ENCODE measurements at places on chromosomes 11 and 22.
A peak's percentile ranks its signal among the peaks of the same experiment; 100 is the strongest.

- no peak for DNase-seq
Measured at GRCh38 chr11:9428706-9429105, 32.1 kb upstream of the ZNF143 start.

GRCh38 chr22:40094485-40094884 is 83.2 kb upstream of the TNRC6B start:
- DNase-seq, result no peak

DNA sequence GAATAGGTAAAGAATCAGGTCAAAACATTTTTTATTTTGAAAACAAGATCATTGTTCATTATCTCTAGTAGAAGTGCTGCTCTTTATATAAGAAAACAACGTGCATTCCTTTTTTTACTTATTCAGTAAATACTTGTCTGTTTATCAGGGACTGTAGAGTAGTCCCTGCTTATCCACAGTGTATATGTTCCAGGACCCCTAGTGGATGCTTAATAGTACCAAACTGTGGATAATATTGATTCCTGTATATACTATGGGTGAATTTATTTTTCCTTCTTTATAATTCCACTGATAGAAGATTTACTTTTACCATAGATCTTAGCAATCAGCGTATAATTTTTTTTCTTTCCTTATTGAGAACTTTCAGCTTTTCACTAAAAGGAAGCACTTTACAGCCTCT is 32.6 kb downstream of the CEP295 start:
- DNase-seq, result no peak

GRCh38 chr11:131906963-131907362 is 536.5 kb downstream of the NTM start:
- DNase-seq, result no peak

GRCh38 chr11:69364921-69365320 is 71.0 kb downstream of the MYEOV start:
- no peak for DNase-seq

GRCh38 chr11:84607975-84608836 is 1018.9 kb downstream of the DLG2 start:
- DNase-seq, result no peak

DNA sequence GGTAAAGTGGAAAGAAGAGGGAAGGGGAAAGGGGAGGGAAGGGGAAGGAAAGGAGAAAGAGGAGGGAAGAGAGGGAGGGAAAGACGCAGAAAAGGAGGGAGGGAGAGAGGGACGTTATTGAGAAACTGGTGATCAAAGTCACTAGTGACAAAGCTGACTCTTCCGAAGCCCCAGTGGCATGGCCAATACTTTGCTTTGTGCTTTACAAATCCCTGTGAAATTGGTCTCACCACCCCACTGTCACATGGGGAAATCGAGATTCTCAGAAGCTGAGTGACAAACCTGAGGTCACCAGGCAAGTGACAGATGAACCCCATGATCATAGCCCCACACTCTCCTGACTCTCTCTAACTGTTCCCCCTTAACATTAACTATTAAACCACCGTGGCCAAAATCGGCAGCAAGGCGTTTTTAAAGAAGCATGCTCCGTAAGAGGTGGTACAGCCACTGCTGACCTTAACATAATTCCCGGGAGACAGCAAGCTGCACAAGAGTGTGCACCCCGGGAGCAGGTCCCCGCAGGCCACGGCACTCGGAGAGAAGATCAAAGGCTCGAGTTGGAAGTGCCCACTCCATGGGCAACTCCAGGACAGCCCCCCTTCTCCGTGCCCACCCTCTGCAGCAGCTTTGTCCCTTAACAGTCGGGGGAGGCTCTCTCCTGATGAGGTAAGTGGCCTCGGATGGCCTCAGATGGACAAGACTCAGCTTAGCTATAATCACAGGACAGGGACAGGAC is 34.8 kb downstream of the CELSR1 start:
- no peak for DNase-seq

- no peak for DNase-seq
Measured at GRCh38 chr11:36372101-36372771, 76.1 kb downstream of the PRR5L start.

GRCh38 chr11:76135491-76135890 is 70.8 kb downstream of the WNT11 start:
- DNase-seq, result no peak

- DNase-seq, result no peak
Measured at GRCh38 chr22:35649026-35649553, 844 bp downstream of the APOL6 start.

- no peak for DNase-seq
Measured at GRCh38 chr11:41612415-41612814, 153.0 kb upstream of the LRRC4C start.

- no peak for DNase-seq
Measured at GRCh38 chr11:109993786-109994185, 99.4 kb upstream of the ZC3H12C start.

GRCh38 chr11:21411597-21411996 is 742.2 kb downstream of the NELL1 start:
- DNase-seq, result no peak

DNA sequence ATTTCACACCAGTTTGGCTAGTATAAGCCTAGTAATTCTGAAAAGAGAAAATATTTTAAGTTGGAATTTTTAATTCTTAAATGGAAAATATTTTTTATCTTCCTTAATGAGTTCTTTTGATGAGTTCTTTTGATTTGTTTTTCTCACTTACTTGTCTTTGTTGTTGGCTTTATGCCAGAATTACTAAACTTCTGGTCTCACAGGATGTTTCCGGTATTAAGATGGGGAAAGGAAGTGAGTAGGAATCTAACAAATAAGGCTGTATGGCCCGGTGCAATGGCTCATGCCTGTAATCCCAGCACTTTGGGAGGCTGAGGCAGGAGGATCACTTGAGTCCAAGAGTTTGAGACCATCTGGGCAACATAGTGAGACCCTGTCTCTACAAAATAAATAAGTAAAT is 106.4 kb downstream of the ARHGAP42 start:
- DNase-seq, result no peak

DNA sequence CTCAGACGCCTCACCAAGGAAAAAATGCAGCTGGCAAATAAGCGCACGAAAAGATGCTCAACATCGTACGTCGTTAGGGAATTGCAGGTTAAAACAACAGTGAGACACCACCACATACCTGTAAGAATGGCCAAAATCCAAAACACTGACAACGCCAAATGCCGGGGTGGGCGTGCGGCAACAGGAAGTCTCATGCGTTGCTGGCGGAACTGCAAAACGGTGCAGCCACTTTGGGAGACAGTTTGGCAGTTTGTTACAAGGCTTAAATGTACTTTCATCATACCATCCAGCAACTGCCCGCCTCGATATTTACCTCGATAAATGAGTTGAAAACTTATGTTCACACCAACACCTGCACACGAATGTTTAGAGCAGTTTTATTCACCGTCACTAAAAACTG is 7.5 kb upstream of the CTSD start:
- no peak for DNase-seq

GRCh38 chr22:46103664-46104063 is 46.7 kb upstream of the PPARA start:
- DNase-seq, result no peak

GRCh38 chr22:24133187-24133965 is 47.9 kb upstream of the SUSD2 start:
- no peak for DNase-seq

GRCh38 chr11:132185726-132186592 is 815.5 kb downstream of the NTM start:
- no peak for DNase-seq

GRCh38 chr11:14656536-14657457 is 13.2 kb downstream of the PDE3B start:
- no peak for DNase-seq

DNA sequence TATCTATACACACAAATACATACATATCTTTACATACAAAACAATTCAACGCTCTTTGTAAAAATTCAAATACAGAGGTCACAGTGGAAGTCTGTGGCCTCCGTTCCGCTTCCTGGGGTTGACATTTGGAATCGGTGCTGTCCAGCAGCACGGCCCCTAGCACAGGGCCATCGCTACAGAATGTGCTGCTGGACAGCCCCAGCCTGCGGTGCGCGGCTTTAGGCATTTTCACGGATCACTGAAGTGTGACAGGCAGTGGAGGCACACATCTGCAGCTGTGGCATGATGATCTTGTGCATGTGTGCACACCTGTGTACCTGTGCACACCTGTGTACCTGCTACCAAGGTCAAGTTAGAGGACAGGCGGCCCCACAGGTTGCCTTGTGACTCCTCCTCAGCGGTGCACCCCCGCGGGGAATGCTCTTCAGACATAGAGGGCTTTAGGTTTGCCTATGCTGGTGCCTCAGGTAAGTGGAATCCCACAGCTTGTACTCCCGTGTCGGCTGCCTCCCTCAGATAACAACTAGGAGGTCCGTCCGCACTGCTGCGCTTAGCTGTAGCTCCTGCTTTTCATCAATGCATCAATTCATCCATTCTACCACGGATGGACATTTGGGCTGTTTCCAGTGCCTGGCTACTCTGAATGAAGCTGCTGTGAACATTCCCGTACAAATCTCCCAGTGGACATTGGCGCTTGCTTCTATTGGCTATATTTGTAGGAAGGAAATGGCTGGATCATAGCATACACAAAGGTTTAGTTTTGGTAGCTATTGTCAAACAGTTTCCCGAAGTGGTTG is 29.9 kb downstream of the GAL start:
- no peak for DNase-seq

- DNase-seq, result no peak
Measured at GRCh38 chr11:78606667-78607066, 32.0 kb upstream of the NARS2 start.

- DNase-seq, result peak; percentile 41
Measured at GRCh38 chr22:24423519-24424000, 3.8 kb upstream of the ADORA2A start.

- no peak for DNase-seq
Measured at GRCh38 chr22:29125844-29126243, 53.0 kb downstream of the KREMEN1 start.

DNA sequence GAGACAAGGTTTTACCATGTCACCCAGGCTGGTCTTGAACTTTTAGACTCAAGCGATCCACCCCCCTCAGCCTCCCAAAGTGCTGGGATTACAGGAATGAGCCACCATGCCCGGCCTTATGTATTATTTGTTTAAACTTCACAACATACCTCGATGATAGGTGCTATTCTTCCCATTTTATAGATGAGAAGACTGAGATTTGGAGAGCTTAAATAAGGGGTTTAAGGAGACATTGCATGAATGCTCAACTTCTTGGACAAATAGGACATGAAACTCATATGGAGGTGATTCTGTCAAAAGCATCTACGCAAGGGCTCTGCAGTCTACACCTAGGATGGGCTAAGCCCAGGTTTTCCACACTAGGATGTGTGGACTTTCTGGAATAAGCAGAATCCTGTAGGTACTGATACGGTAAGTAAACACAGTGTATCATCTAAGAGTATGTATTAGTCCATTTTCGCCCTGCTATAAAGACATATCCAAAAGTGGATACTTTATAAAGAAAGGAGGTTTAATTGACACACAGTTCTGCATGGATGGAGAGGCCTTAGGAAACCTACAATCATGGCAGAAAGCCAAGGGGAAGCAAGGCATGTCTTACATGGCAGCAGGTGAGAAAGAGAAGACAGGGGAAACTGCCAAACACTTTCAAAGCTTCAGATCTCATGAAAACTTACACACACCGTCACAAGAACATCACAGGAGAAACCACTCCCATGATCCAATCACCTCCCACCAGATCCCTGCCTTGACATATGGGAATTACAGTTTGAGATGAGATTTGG is 62.8 kb upstream of the CAPRIN1 start:
- no peak for DNase-seq

DNA sequence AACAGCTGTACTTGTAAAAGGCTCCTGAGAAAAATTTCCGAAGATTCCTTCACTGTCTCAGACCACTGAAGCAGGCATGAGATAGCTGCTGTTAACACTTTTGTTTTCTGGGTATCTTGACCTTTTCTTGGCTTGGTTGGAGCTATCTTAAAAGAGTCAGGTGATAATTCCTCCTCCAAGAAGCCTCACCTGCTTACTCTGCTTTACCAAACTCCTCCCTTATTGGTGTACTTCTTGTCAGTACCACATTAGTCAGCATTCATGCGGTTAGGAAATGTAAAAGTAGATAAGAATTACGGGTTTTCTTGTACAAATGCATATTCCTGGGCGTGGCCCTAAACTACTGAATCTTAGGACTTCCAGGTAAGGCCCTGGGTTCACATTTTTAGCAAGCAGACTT is 489.8 kb upstream of the LARGE1 start:
- no peak for DNase-seq

GRCh38 chr22:33224841-33225240 is 166.7 kb upstream of the SYN3 start:
- DNase-seq, result no peak

DNA sequence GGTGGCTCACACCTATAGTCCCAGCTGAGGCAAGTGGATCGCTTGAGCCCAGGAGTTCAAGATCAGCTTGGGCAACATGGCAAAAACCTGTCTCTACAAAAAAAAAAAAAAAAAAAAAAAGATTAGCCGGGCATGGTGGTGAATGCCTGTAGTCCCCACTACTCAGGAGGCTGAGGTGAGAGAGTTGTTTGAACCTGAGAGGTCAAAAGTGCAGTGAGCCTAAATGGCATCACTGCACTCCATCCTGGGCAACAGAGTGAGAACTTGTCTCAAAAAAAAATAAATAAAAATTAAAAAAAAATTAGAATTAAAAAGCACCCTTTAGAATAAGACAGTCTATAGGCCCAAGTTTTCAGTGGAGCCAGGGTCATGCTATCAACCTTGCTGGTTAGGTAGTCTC is 95.5 kb downstream of the PDHX start:
- no peak for DNase-seq

DNA sequence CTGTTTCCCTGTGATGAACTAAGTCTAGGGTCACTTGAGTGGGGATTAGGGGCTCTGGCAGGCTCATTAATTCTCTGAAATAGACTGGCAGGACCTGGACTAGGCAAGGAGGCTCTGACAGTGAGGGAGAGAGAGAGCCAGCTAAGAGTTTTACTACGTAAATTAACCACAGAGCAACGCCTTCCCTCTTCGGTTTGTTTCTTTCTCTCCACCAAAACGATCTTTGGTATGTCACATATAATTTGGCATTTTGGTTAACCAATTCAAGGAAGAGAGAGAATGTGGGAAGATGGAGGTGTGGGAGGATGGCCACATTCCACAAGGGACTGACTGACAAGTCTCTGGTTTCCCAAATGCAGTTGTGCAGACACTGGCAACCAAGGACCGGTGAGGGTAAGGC is 27.9 kb downstream of the ATG16L2 start:
- DNase-seq, result no peak

DNA sequence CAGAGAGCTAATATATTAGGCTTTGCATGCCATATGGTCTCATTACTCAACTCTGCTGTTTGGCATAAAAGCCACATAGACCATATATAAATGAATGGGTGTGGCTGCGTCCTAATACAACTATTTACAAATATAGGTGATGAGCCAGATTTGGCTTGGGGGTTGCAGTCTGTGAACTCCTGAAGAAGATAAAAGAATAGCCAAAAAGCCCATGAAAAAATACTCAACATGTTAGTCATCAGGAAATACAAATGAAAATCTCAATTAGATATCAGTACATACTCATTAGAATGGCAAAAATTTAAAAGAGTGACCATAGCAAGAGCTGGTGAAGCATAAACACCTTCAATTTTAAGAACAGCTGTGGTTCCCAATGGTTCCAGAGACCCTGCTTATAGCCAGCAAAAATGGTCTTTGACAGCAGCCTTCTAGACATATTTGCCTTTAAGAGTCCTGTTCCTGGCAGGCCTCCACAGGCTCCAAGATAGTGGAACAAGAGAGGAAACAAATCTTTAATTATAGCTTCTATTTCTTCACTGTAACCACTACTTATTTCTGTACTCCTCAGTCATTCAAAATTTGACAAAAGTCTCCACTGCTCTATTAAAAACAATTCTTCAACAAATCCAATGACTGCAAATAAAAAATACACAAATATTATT is 16.1 kb downstream of the C2CD3 start:
- DNase-seq, result no peak
